ENCODE measurements at places on chromosomes 5 and 9. TPM values are rescaled to one million over a fixed set of nuclear protein-coding genes. Genes with fewer than 3 reads are reported as not detected.

Gene TRIM23
- 8.2 TPM for total RNA-seq

Gene BAAT
- 0.58 TPM for total RNA-seq

Gene OR2V2
- not detected for total RNA-seq

Gene GRAMD2B
- total RNA-seq: 0.86 TPM

Gene FAM221B
- not detected for total RNA-seq

Gene SURF4
- 204 TPM for total RNA-seq

Gene DEPDC1B
- total RNA-seq: 19.1 TPM

Gene C9orf153
- total RNA-seq: not detected

Gene ETF1
- total RNA-seq: 156 TPM

Gene ANKRD20A1
- 0.28 TPM for total RNA-seq

Gene IRX1
- total RNA-seq: not detected

Gene PCDHGA9
- total RNA-seq: not detected

Gene ENTREP1
- total RNA-seq: 0.48 TPM
